ENCODE measurements at places on chromosomes 4 and X.

GRCh38 chrX:153693216-153694086 lies 5.7 kb downstream of the SLC6A8 start:
- H3K27me3 ChIP-seq, result no peaks in the 10 kb centered on the region
- peak; percentile 73 for DNase-seq
- no peak overlapping the region for H3K4me3 ChIP-seq
- no peaks in the 10 kb centered on the region for H3K4me1 ChIP-seq
- H3K27ac ChIP-seq, result no peak overlapping the region
- H3K36me3 ChIP-seq, result no peaks in the 10 kb centered on the region

DNA sequence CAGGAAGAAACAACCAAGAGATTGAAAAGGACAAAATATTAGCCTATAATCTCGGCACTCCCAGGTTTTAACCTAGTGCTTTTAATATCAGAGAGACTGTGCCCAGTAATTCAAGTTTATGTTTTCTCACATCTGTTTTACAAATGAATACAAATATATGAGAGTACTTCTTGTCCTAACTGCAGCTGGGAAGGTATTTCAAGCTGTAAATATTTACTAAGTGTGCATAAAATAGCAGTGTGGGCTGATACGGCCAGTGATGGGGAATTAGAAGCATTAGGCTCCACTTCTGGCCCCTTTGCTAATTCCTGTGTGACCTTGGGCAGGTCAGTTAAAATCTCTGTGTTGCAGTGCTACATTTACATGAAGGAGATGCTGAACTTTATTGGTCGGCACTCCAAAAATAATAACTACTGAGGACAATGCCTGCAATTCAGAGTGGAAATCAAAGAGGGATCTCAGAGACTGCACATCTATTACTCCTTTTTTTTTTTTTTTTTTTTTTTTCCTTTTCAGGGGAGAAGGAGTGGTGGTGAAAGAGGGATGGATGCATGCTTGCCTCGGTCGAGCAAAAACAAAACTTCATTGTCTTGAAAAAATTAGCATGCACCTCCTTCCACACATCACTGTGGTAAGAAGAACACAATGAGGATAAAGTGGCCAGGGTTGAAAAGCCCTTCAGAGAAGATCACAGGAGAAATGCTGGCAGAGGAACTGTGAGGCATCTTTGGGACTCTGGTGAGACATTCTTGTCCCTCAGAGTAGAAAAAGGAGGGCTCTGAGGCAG lies 44.6 kb upstream of the LNX1 start:
- no peak for DNase-seq
- no peaks in the 10 kb centered on the region for H3K27me3 ChIP-seq
- H3K4me1 ChIP-seq, result peaks cover 20% of the 10 kb centered on the region
- H3K36me3 ChIP-seq, result no peaks in the 10 kb centered on the region
- no peak overlapping the region for H3K4me3 ChIP-seq

- H3K27ac ChIP-seq, result no peak overlapping the region
- no peaks in the 10 kb centered on the region for H3K36me3 ChIP-seq
- H3K4me1 ChIP-seq, result no peaks in the 10 kb centered on the region
- no peak for DNase-seq
- no peak overlapping the region for H3K4me3 ChIP-seq
These were observed 833.6 kb downstream of the CCSER1 start for GRCh38 chr4:90960840-90961239.

GRCh38 chr4:161721947-161722346 lies 441.9 kb downstream of the FSTL5 start:
- H3K27ac ChIP-seq, result no peak overlapping the region
- no peaks in the 10 kb centered on the region for H3K27me3 ChIP-seq
- H3K4me1 ChIP-seq, result peaks cover under 1% of the 10 kb centered on the region
- no peak for DNase-seq
- no peaks in the 10 kb centered on the region for H3K36me3 ChIP-seq
- H3K4me3 ChIP-seq, result no peak overlapping the region

DNA sequence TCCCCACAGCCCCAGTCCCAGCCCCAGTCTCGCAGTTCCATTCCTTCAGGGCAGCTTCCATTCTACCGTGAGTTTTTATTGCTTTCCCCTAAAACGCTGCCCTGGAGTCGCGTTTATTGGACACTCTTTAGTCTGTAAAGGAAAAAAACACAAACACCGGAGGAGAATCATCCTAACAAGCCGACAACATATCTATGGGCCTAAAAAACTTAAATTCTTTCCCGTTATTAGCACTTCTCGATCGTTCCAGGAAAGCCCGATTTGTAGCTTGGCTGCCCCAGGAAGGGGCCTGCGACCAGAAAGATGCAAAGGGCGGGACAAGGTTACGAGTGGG lies 178.5 kb downstream of the CBR4 start:
- no peak for DNase-seq
- peak overlapping the region; percentile 42 for H3K4me3 ChIP-seq
- no peaks in the 10 kb centered on the region for H3K36me3 ChIP-seq
- H3K4me1 ChIP-seq, result no peaks in the 10 kb centered on the region
- H3K27ac ChIP-seq, result peak overlapping the region; percentile 56

DNA sequence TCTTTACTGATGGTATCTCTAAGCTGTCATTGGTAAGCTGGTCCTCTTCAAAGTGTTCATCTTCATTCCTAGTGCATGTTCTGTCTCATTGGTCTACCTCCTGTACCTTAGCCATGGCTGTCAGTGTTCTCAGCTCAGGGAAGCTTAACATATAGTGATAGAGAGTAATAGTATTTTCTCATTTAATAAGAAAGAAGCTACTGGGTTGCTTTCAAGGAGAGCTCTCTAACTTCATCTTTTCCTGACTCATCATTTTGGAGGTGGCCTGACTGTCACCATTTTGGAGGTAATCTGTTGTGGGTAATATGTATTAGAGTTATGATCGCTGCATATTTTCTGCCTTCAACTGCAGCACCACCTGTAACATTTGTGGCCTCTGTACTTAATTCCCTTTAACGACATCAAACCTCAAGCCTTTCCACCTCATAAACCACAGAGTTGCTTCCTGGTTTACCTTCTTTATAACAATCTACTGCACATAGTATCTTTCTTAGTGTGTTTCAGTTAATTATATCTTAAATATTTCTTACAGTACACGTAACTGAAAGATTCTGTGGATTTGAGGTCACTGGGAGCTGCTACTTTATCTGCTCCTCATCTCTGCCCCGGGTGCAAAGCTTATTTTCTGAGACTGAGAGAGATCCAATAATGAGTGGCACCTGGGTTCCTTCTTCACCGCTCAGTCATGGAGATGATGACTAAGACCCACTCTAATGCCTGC lies 474.0 kb upstream of the TECRL start:
- no peak overlapping the region for H3K4me3 ChIP-seq
- no peaks in the 10 kb centered on the region for H3K4me1 ChIP-seq
- no peaks in the 10 kb centered on the region for H3K27me3 ChIP-seq
- H3K36me3 ChIP-seq, result no peaks in the 10 kb centered on the region
- DNase-seq, result no peak
- H3K27ac ChIP-seq, result no peak overlapping the region

DNA sequence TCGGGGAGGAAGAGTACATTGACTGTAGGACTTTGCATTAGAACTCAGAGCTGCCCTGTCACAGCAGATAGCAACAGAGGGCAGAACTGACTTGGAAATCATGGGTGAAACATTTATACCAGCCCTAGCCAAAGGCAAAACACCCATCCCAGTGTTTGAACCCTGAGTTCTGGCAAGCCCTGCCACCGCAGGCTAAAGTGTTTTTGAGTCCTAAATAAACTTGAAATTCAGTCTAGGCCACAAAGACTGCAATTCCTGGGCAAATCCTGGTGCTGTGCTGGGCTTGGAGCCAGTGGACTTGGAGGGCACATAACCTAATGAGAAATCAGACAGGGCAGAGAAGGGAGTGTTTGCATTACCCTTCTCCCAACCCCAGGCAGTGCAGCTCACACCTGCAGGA lies 1015.7 kb downstream of the FSTL5 start:
- H3K4me1 ChIP-seq, result no peaks in the 10 kb centered on the region
- no peak overlapping the region for H3K4me3 ChIP-seq
- no peaks in the 10 kb centered on the region for H3K36me3 ChIP-seq
- no peaks in the 10 kb centered on the region for H3K27me3 ChIP-seq

DNA sequence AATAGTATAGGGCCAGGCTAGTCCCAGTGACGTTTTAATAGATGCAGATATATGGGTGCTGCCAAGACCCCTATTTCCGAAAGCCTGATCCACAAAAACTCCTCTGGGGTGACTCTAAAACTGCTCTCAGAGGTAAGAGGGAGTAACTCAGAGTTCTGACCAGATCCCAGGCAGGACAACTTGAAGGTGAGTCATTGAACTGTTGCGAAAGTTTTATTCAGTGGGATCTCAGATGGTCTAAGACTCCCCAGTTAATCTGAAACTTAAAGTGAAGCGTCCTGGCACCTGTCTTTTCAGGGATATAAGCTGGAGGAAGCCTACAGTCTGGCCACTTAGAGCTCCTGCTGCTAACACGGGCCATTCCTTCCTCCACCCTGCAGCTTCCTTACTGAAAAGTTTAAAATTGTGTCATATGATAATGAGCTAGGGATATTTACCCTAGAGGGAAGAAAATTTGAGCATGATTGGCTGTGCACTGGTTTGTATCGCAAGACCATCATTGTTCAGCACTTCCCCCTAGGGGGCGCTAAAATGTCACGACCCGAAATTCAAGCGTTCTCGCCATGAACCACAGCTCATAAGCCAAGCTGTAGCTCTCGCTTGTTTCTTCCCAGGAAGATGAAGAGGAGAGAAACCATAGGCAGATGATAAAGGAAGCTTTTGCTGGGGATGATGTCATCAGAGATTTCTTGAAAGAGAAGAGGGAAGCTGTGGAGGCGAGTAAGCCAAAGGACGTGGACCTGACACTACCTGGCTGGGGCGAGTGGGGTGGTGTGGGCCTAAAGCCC lies 19.5 kb downstream of the UTP14A start:
- peak; percentile 45 for DNase-seq
- no peaks in the 10 kb centered on the region for H3K4me1 ChIP-seq
- no peak overlapping the region for H3K27ac ChIP-seq
- no peaks in the 10 kb centered on the region for H3K27me3 ChIP-seq

DNA sequence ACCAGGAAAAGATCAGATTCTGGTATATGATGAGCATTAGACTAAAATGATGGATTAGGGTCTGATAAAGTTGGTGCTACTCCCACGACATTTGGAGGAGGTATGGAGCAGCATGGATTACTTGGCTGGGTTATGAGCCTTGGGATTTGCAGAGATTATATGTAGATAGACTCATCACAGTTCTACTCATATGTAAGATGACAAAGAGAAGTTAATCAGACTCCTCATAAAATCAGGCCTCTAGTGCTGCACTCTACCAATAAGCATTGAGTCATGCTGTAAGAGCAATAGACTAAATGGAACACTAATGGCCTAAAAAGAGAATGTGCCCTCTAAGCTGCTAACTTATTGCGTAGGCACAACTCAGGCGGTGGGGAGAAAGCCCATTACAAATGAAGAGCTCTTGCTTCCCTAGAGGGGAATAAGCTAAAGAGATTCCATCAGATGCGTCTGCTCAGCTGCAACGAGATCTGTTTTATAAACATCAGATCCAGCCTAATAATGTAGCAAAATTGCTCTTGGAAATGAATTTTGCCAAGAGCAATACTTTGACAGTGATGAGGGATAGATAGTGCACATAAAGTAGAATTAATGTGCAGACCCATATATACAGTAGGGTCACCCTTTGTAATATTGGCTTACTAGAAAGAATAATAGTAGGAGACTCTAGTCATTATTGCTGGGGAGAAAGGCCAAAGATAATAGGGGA lies 17.5 kb downstream of the LIAS start:
- DNase-seq, result no peak
- H3K4me1 ChIP-seq, result no peaks in the 10 kb centered on the region
- no peaks in the 10 kb centered on the region for H3K27me3 ChIP-seq
- peaks cover 9% of the 10 kb centered on the region for H3K36me3 ChIP-seq

- H3K27ac ChIP-seq, result no peak overlapping the region
- H3K4me1 ChIP-seq, result no peaks in the 10 kb centered on the region
- no peaks in the 10 kb centered on the region for H3K36me3 ChIP-seq
- no peaks in the 10 kb centered on the region for H3K27me3 ChIP-seq
- no peak overlapping the region for H3K4me3 ChIP-seq
These were observed 77.9 kb downstream of the SLC7A11 start for GRCh38 chr4:138164208-138164607.

DNA sequence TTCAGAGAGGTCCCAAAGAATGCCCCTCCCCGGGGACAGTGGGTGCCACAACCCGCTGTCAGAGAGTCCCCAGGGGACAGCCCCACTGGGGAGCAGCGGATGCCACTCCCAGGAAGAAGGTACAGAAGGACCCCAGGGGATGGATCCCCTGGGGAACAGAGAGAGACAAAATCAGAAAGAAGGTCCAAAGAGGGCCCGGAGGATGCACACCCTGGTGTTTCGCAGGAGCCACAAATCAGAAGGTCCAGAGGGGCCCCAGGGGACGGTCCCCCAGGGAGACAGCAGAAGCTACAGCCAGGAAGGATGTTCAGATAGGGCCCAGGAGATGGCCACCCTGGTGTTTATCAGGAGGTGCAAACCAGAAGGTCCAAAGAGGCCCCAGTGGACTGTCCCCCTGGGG lies 1.4 kb downstream of the TEX13D start:
- no peak overlapping the region for H3K4me3 ChIP-seq
- no peak for DNase-seq
- H3K27ac ChIP-seq, result no peak overlapping the region
- no peaks in the 10 kb centered on the region for H3K36me3 ChIP-seq
- no peaks in the 10 kb centered on the region for H3K4me1 ChIP-seq

DNA sequence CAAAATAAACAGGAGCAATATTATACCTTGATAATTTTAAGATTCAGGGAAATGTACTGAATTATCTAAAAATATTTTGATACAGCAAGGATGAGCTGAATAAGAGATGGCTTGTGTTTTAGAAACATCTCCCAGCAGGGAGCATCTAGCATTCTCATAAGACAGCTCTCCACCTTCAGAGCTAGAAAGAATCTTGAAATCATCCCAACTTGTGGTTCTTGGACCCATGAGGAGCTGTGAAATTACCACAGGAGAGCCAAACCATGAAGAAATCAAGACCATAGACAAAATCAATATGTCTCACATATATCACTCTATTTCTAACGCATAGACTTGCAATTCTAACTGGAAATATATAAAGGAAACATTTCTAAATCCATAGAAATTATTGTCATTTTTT lies 210.6 kb upstream of the DKK2 start:
- no peak overlapping the region for H3K4me3 ChIP-seq
- H3K27ac ChIP-seq, result no peak overlapping the region
- H3K36me3 ChIP-seq, result no peaks in the 10 kb centered on the region
- DNase-seq, result no peak
- no peaks in the 10 kb centered on the region for H3K27me3 ChIP-seq

- no peak overlapping the region for H3K27ac ChIP-seq
- no peaks in the 10 kb centered on the region for H3K4me1 ChIP-seq
- H3K36me3 ChIP-seq, result no peaks in the 10 kb centered on the region
- no peak overlapping the region for H3K4me3 ChIP-seq
- H3K27me3 ChIP-seq, result no peaks in the 10 kb centered on the region
These were observed 11.8 kb downstream of the HTN1 start for GRCh38 chr4:70062000-70062399.

- H3K36me3 ChIP-seq, result no peaks in the 10 kb centered on the region
- no peak for DNase-seq
- no peaks in the 10 kb centered on the region for H3K27me3 ChIP-seq
- no peak overlapping the region for H3K27ac ChIP-seq
- H3K4me3 ChIP-seq, result no peak overlapping the region
- H3K4me1 ChIP-seq, result no peaks in the 10 kb centered on the region
These were observed 43.6 kb downstream of the RUFY3 start for GRCh38 chr4:70765368-70765767.

All from pancreas (tissue), 10 donors.